Hematopoietic multipotent progenitor cell treated with erythropoietin and hydrocortisone succinate and interleukin-3 and kit ligand, for 4 days (in vitro differentiated cells): ENCODE measurements at places on chromosomes 11 and 22.

DNA sequence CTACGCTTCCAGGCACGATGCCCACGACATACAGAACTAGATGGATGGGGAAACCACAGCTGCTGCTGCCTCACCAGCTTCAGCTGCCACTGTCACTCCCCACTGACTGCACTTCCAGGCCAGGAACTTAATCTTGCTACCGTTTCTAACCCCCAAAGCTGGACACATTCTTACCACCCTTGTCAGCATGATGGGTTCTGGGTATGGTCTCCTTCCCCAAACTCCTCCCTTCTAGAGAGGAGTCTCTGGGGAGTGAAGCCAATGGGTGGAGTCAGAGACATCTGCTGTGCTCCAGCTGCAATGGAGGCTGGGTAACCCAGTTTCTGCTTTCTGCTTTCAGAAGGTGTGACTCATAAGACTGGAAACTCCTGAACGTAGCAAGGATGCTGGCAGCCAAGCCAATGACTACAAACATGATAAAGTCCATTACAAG lies 87.0 kb upstream of the THY1 start:
- peak; percentile 31 for DNase-seq

- DNase-seq, result peak; percentile 84
Observed at GRCh38 chr11:72430741-72431570, 3.4 kb downstream of the CLPB start.

- DNase-seq, result no peak
Observed at GRCh38 chr11:18748766-18749365, 22.9 kb upstream of the IGSF22 start.

GRCh38 chr11:15965562-15966250 lies 390.6 kb downstream of the SOX6 start:
- no peak for DNase-seq

GRCh38 chr11:65727865-65728264 lies 7.3 kb upstream of the RNASEH2C start:
- no peak for DNase-seq

GRCh38 chr11:1574238-1574932 lies 2.3 kb upstream of the DUSP8 start:
- peak; percentile 68 for DNase-seq

GRCh38 chr22:48276994-48277867 lies 1514.8 kb downstream of the TBC1D22A start:
- DNase-seq, result no peak

DNA sequence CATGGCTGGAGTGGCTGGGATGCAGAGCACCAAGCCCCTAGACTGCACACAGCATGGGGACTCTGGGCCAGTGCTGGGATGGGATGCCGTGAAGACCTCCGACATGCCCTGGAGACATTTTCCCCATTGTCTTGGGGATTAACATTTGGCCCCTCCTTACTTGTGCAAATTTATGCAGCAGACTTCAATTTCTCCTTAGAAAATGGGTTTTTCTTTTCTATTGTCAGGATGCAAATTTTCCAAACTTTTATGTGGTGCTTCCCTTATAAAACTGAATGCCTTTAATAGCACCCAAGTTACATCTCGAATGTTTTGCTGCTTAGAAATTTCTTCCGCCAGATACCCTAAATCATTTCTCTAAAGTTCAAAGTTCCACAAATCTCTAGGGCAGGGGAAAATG lies 29.2 kb downstream of the RSF1 start:
- DNase-seq, result no peak

GRCh38 chr11:86355256-86355655 lies 19.4 kb upstream of the CCDC81 start:
- DNase-seq, result no peak

- DNase-seq, result peak; percentile 69
Observed at GRCh38 chr11:65530157-65530496, 5.2 kb downstream of the SCYL1 start.

- no peak for DNase-seq
Observed at GRCh38 chr11:75700940-75701339, 16.7 kb upstream of the MOGAT2 start.

DNA sequence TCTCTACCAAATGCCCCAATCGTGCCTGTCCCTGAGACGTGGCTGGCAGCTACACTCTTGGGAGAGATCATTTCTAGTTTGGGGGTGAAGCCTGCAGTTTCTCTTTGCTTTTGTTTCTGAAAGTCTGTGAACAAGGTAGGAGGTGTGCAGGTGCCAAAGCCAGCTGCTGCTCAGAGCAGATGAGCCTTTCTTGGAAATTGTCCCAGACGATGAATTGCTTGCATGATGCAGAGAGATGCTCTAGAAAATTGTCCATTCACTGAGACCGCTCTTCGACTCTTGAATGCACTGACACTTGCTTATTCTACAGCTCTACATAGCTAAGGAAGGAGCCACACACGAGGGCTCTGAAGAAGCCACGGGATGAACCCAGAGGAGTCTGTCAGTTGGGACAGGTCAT lies 225.6 kb upstream of the E2F8 start:
- DNase-seq, result no peak

DNA sequence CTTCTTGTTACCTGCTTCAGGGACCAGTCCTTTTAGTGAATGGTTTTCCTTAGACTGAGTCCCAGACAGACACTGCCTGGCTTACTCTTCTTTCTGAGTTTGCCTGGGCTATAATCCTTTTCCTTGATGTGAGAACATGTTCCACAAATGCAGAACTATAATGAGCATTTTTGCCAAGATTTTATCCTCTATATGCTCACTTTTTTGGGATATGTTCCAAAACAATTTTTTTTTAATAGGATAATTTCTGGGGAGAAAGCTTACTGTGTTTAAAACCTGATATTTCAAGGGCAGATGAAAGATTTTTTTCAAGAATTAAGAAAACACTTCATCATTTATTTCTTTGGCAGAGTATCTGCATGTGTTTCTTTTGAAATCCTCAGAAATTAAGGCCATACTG lies 110.0 kb upstream of the TENM4 start:
- no peak for DNase-seq

GRCh38 chr22:43404673-43405385 lies 7.0 kb upstream of the MPPED1 start:
- DNase-seq, result no peak

DNA sequence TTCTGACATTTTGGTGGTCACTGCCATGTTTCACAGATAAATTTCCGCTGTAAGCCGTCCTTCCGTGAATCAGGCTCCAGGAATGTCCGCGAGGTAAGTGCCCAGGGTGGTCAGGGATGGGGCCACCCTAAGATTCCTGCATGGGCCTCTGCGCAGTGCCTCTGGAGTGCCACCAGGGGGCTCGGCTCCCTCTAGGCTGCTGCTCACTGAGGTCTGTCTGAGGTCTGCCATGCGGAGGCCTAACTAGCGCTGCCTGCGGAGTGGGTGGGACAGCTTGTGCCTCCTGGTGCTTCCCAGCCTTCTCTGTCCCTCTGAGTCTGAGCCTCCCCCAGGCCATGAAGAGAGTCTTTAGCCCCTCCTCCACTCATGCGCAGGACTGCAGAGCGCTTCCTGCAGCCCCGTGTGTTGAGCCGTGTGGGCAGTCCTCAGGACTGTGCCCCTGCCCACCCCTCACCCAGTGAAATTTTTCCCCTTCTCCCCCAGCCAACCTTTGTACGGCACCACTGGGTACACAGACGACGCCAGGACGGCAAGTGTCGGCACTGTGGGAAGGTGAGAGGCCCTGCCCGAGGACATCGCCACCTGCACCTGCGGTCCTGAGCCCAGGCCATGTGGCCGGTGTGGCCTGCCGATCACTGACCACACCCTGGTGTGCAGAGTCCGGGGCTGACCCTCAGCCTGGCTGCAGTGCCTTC lies 11.9 kb upstream of the MDK start:
- DNase-seq, result peak; percentile 87

GRCh38 chr11:42571878-42572610 lies 739.8 kb upstream of the API5 start:
- DNase-seq, result peak; percentile 22

DNA sequence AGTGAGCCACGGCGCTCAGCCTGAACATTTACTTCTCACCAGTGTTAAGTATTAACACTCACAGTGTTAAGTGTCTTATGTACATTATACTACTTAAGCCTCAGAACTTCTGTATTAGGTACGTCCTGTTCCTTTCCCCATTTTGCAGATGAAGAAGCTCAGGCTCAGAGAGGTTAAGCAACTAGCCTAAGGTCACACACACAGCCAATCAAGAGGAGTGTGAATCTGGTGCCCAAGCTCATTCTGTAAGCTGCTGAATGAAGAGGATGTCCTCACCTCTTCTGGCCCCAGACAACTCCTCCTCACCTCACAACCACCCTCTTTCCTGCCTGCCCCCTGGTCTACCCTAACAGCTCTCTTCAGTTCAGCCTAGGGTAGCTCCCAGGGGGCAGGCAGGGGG lies 29.9 kb downstream of the CREB3L1 start:
- DNase-seq, result no peak

GRCh38 chr11:79762279-79762921 lies 321.6 kb upstream of the TENM4 start:
- DNase-seq, result no peak

- no peak for DNase-seq
Observed at GRCh38 chr11:5547982-5548381, 358 bp downstream of the OR52H1 start.

GRCh38 chr11:44658506-44658850 lies 68.3 kb upstream of the TSPAN18 start:
- peak; percentile 52 for DNase-seq

DNA sequence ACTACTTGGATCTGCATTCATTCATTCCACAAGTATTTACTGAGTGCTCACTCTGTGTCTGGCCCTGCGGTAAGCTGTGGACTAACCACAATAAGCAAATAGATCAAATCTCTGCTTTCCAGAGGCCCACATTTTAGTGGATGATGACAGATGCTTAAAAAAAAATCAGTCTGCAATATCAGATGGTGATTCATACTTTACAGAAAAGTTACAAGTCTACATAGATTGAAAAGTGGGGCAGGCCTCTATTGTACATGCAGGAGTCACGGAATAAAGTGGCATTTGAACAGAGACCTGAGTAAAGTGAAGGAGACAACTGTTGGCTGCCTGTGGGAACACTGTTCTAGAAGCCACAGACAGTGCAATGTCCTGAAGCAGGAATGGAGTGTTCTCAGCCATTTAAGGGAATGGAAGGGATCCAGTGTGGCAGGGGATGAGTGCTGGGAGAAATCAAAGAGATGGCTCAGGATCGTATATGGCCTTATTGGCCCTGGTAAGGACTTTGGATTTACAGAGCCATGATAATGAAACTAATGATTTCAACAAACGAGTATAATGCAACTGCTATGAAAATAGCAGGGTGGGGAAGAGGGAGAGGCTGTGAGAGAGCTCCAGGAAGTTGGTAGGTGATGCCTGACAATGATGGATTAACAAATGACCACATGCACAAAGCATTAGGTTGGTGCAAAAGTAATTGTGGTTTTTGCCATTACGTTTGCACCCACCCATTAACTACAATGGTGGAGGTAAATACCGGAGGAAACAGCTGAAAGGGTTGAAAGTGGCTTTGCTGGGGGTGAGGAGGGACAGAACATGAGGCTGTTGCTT lies 31.1 kb downstream of the TMEM45B start:
- DNase-seq, result peak; percentile 76

- DNase-seq, result no peak
Observed at GRCh38 chr11:92790366-92790765, 179.1 kb upstream of the MTNR1B start.

DNA sequence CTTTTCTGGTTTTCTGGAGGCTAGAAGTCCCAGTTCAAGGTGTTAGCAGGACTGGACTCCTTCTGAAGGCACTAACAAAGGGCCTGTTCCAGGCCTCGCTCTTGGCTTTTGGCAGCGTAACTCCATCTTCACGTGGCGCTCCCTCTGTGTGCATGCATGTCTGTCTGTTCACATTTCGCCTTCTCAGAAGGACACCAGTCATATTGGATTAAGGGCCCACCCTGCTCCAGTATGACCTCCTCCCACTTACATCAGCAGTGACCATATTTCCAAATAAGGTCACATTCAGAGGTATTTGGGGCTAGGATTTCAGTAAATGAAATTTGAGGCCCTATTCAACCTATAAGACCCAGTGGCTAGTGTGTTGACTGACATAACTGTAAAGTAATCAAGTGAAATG lies 20.0 kb downstream of the APLP2 start:
- DNase-seq, result no peak
